Activated naive CD4-positive, alpha-beta T cell treated with anti-CD3 and anti-CD28 coated beads, Interleukin-2, amount 10 ng/mL, durations not matched to agents 7 days and 5 days (primary cell): ENCODE measurements at places on chromosomes 11 and 22.
A peak's percentile ranks its signal among the peaks of the same experiment; 100 is the strongest.

DNA sequence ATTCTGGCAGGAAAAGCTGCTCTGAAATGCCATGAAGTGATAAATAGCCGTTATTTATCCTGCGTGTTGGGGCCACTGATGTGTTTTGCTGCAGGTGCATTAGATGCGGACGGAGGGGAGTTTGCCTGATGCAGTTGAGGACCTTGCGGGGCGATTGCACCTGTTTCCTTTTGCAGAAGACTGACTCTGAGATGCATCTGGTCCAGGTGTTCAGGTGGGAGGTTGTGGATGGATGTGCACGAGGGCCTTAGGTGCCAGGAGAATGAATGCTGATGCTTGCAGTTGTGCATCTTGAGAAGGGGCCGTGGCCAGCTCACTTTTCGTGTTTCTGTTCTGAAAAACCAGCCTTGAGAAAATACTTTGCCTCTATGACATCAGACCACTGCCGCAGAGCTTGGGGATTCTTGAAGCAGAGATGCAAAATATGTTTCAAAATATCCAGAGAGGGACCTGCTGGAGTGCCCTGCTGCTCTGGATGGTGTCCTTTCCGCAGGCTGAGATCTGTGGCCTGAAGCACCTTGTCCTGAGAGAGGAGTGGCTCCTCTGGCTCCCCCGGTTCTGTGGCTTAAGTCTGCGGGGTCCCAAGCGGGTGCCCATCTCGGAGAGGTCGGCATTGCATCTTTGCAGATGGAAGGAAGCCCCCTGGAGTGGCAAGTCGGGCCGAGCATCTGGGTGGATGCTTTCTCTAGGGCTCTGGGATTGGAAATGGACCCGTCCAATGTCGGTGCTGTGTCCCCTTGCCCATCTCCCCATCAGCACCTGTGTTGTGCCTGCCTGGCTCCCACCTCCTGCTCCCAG lies 1031.1 kb downstream of the TBC1D22A start:
- no peak for DNase-seq

GRCh38 chr11:107397357-107397756 lies 60.3 kb downstream of the CWF19L2 start:
- DNase-seq, result no peak

GRCh38 chr11:65585396-65586246 lies 9.8 kb downstream of the EHBP1L1 start:
- no peak for DNase-seq

DNA sequence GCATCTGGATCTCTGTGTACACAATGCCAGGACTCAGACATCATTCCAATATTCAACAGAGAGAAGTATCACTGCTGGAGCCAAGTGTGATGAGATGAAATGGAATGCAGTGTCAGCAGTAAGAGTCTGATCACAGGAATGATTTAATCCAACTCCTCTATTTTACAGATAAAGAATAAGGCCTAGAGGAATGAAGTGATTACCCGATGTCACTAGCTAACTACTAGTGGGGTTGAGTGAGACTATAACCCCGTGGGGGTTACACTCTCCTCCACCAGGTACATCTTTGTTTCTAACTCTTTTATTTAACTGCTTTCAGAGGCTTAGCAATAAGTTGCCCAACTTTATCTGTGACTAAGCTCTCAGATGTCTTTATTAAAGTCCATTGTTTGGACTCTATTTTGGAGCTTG lies 94.2 kb upstream of the FAT3 start:
- no peak for DNase-seq

GRCh38 chr22:46752988-46753310 lies 9.5 kb upstream of the TBC1D22A start:
- no peak for DNase-seq

GRCh38 chr22:29115682-29116288 lies 43.0 kb downstream of the KREMEN1 start:
- DNase-seq, result no peak

DNA sequence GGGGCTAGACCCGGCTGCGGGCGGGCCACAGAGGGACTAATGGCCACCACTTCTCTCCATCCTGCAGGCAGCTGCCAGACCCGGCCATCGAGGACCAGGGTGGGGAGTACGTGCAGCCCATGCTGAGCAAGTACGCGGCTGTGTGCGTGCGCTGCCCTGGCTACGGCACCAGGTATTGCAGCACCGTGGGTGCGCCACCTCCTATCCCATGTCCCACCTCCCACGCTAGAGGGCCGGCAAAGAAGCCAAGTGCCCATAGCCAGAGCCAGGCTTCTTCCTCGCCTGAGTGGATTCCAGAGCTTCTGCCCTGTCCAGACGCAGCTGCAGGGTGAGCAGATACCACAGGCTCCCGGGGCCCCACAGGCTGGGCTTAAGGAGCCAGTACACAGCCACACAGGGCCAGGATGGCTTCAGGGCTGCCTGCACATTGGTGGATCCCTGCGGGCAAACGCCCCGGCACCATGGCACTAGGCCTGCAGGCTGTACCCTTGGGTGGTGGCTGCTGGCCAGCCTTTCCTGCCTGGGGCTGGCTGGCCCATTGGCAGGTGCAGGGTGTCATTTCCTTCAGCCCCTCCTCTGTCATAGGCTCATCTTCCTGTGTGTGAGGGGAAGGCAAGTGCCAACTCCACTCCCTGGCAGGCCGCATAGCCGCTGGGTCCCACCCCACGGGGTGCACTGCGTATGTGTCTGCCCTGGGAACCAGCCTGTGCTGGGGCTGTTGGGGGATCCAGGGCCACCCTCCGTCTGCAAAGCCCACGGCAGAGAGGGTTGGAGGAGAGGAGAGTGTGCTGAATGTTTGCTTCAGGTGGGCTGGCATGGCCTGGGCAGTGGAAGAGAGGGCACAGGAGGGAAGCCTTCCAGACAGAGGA lies 16.5 kb upstream of the DGCR8 start:
- no peak for DNase-seq

GRCh38 chr11:86919557-86920210 lies 35.5 kb downstream of the FZD4 start:
- DNase-seq, result peak; percentile 31

- DNase-seq, result no peak
Measured at GRCh38 chr11:69905611-69906452, 86.6 kb upstream of the FGF3 start.

GRCh38 chr11:97254790-97255189 lies 865.0 kb downstream of the JRKL start:
- DNase-seq, result no peak

DNA sequence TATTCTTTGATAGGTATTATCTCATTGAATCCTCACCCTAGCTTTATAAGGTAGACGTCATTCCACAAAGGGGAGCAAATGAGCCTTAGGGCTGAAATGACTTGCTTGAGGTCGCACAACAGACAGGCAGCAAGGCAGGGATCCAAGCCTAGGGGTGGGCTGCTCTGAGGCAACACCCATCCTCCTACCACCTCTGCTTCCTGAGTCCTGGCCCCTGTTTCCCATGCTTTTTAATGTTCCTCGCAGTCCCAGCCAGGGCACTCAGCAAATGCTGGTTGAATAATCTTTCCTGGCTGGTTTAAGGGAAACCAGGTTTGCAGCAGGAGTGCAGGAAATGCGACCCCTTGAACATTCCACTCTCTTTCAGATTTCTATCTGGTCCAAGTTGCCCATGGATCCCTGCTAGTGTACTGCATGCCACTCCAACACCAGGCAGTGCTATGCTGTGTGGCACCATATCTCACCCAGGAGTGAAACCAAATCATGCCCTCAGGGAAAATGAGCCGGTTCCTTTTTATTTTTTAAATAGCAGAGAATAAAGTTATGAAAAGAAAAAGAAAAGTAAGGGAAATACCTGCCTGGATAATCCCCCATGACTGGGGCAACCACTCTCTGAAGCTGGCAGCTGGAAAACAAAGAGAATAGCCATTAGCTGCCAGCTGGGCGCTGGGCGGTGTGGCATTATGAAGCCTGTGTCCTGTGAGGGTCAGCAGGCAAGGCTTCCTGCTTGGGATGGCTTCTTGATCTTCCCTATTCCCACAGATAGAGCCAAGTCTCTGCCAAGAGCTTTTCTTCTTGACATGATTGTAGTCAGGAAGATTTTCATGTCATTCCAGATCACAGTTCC lies 21.8 kb downstream of the MICAL2 start:
- no peak for DNase-seq

GRCh38 chr11:130246738-130247137 lies 68.0 kb downstream of the ZBTB44 start:
- DNase-seq, result no peak

DNA sequence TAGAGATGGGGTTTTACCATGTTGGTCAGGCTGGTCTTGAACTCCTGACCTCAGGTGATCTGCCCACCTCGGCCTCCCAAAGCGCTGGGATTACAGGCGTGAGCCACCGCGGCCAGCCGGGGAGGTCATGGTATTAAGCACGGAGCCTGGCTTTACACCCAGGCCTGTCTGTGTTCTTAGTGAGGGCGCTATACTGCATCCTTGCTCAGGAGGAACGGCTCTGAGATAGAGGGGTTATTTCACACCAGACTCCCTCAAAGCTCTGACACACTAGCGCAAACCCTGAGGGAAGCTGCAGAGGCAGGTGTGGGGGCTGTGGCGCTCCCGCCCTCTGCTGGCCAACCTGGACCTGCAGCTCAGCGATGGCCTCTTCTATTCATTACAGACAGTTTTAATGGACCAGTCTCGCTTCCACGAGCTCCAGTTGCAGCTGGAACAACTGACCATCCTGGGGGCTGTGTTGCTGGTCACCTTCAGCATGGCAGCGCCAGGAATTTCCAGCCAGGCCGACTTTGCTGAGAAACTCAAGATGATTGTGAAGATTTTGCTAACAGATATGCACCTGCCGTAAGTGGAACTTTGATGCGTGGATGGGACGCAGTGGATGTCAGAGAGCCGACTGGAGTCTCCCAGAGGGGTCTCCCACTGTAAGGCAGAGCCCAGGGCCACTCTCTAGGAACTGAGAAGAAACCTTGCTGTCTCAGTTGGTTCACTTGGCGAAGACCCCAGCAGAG lies 26.2 kb downstream of the TCP11L1 start:
- peak; percentile 82 for DNase-seq

DNA sequence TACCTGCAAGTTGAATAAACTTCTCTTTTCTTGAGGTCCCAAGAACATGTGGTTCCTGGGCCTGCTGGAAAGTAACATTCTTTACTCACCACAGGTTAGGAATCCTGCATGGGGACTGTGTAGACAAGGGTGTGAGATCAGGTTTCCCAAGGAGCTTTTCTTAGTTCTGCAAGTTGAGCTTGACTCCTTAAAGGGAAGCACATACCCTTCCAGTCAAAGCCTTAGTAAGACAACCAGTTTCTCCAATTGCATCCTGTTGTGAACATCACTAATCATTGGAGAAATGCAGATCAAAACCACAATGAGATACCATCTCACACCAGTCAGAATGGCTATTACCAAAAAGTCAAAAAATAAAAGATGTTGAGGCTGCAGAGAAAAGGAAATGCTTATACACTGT lies 48.3 kb upstream of the PAK1 start:
- DNase-seq, result no peak

DNA sequence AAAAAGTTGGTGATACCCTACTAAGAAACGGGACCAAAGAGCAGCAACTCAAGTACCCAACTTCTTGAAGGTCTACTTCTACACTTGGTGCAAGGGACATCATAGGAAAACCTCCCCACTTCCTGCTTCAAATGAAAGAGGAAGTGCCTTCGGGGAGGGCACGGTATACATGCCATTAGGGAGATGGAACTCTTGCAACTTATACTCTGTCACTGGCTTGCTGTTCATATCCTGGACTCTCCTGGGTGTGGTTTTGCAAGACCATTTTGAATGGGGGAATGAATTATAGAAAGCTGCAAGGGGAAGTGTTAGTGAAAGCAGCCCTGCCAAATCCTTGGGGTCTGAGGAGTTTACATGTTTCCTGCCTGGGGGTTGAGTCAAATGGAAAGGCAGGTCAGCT lies 41.9 kb downstream of the CSNK2A3 start:
- DNase-seq, result no peak

GRCh38 chr11:73804712-73805111 lies 17.0 kb downstream of the MRPL48 start:
- no peak for DNase-seq

DNA sequence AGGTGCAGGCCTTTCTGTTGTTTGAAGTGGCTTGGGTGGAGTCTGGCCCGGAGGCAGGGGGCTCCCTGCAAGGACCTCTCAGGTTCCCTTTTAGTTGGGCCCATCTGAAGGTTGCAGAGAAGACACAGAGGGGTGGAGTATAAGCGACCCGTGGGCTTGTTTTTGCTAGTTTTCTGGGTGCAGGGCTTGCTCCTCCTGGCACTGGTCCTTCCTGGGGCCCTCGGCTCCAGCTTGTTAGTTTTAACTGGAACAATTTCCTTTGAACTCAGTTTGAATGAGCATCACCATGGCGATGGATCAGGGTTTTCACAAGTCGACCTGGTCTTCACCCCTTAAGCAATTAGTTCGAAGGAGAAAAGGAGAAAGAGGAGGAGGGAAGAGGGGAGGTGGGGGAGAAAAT lies 28.5 kb upstream of the OAF start:
- DNase-seq, result no peak

- DNase-seq, result no peak
Measured at GRCh38 chr11:33383075-33383919, 126.1 kb downstream of the HIPK3 start.
